Thoracic aorta (tissue), 2 donors: ENCODE measurements at places on chromosomes 7 and 10. TPM values are rescaled to one million over a fixed set of nuclear protein-coding genes. Genes with fewer than 3 reads are reported as not detected.

DNA sequence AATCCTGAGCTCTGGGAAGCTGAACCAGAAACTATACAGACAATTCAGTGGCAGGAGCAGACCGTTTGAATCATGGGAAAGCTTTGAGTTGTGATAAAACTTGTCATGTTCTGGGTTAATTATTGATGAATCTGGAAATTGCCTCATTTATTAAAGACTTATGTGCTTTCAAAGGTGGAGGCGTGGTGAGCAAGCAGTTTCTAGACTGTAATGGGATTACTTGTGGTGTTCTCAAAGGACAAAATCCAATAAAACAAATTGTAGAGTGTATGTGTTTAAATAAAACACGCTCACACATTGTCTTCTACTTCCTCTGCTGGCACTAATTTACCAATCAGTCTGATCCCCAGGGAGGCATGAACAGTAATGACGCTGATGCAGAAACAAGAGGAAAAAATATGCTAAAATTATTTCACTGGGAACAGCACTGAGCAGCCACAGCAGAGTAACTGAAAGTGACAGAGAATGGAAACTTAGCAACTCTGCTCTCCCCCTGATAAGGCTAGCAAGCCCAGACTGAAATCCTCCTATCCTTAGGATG lies 25.1 kb downstream of the PARD3 start:
- H3K4me1 ChIP-seq = peaks cover 3% of the 10 kb centered on the region
- no peak for DNase-seq
- H3K4me3 ChIP-seq = no peak overlapping the region
- H3K36me3 ChIP-seq = no peaks in the 10 kb centered on the region
- H3K27me3 ChIP-seq = no peaks in the 10 kb centered on the region
- H3K27ac ChIP-seq = no peak overlapping the region

DNA sequence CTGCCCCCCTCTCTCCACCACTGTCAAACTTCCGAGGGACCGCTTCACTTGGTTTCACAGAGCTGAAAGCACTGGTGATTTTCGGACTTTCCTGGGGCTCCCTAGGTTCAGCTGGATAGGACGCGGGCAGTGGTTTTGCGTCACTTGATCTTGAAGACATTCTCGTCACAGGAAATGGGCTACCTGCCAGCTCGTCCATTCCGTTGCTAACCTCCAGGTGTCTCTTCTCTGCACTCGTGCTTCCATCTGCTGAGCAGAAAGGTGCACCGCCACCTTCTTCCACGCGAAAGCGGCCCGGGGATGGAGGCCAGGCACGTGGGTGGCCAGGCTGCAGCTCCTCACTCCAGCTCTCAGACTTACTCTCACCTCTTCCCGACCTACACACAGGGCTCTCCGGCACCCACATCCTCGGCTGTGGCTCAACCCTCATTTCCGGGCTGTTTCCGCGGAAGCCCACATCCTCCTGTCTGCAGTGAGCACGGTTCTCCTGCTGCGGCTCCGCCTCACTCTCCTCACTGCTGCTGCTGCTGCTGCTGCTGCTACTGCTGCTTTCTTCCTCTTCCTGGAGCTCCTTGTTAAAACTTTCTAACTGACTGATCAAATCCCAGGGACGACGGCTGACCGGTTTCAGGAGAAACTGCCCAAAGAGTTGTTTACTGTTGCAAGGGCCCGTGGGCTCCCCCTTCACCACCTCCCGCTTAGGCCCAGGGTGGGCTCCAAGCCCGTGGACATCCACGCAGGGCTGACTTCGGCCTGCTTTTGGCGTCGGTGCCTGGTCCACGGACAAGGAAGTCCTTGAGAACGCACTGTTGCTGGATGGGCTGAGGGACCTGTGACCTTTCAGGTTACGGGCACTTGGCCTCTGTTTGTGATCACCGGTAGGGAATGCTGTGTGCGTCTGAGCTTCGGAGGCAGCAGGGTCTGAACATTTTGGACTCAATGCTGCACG lies 32.1 kb downstream of the JCAD start:
- no peaks in the 10 kb centered on the region for H3K36me3 ChIP-seq
- H3K27ac ChIP-seq = peak overlapping the region; percentile 10
- peak overlapping the region; percentile 44 for H3K4me3 ChIP-seq
- H3K4me1 ChIP-seq = peaks cover 34% of the 10 kb centered on the region
- H3K27me3 ChIP-seq = no peaks in the 10 kb centered on the region

- no peak for DNase-seq
- H3K27me3 ChIP-seq = no peaks in the 10 kb centered on the region
- H3K4me1 ChIP-seq = peaks cover 9% of the 10 kb centered on the region
- H3K4me3 ChIP-seq = no peak overlapping the region
These were observed 4.8 kb upstream of the OR6V1 start for GRCh38 chr7:143047326-143047725.

JAKMIP3 gene
- 0.42 TPM for total RNA-seq

DNA sequence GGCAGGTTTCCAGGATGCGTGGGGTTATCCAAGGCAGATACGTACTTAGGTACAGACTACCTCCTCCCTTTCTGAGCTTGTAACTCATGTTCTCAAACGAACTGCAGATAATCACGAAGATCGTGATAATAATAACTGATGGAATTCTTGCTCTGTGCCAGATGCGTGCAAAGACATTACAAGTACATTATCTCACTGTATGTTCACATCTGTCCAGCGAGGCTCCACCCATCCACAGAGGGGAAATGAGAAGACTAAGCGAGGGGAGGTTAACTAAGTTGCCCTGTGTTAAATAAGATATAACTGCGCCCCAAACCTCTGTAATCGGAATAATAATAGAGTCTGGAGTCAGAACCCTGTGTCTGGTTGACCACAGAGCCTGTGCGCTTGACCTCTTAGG lies 1.9 kb downstream of the GALNT17 start:
- no peaks in the 10 kb centered on the region for H3K27me3 ChIP-seq
- no peaks in the 10 kb centered on the region for H3K4me1 ChIP-seq
- no peak overlapping the region for H3K27ac ChIP-seq
- no peak for DNase-seq
- H3K36me3 ChIP-seq = no peaks in the 10 kb centered on the region

- H3K4me3 ChIP-seq = no peak overlapping the region
- no peaks in the 10 kb centered on the region for H3K27me3 ChIP-seq
- DNase-seq = no peak
These were observed 8.8 kb downstream of the CRPPA start for GRCh38 chr7:16412274-16413254.
